NCI-H2029 treated with DMSO at 0.1 percent for 48 hours (cell line): ENCODE measurements at places on chromosomes 16 and 17.

DNA sequence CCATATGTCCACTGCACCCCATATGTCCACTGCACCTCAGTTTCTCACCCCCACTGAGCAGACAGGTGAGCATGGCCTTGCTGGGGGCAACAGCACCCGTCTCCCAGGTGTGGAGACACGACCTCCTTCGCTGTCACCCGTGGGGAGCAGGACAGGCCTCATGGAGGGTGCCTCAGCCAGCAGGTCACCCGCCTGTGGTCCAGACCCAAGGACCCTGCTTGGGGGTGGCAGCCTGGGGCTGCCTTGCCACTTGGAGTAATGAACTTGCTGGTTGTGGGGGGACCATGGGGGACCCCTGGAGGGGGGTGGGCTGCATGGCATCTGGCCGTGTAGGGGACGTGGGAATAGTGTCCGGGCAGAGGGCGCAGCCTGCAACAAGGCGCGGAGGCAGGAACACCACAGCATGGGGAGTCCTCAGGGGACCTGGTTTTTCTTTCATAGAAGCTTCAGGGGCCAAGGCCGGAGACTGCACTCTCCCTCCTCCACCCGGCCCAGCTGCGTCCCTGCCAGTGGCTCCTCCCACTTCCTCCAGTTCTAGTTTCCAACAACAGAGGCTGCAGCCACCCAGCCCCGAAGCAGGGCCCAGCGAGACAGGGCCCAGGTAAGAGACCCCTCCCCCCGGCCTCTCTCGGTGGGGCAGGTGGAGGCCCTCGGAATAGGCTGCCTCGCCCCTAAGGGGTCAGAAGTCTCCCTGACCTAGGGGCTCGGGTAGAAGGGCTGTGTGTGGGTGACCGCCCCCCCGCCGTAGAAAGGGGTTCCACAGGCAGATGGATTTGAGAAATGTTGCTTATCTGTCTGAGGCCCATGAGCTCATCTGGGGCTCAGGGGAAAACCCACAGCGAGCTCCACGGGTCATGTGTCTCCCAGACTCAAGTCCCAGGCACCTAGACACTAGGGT is at the start of gene NHLRC4:
TSS of gene NHLRC4 (plus strand) at position 531 of the 898 bp plus-strand sequence. CDS start 1,043 bp downstream, outside the sequence.
- DNase-seq = no peak

DNA sequence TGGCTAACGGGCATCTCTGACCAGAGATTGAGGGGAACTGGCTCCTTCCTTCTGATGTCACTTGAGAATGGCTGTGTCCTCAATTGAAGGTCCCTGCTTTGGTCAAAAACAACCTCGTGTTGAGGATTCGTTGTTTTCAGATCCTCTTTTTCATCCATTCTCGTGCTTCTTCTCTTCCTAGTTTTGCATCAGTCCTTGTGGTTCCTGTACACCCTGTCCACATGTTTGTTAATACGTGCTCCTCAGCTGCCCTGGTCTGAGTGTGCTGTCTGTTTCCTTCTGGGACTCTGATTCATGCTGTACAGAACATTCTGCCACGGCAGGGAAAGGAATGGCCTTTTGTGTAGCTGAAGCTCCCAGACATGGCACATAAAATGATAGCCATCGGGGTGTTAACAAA is 863.2 kb upstream of the GOT2 start:
- DNase-seq = no peak

DNA sequence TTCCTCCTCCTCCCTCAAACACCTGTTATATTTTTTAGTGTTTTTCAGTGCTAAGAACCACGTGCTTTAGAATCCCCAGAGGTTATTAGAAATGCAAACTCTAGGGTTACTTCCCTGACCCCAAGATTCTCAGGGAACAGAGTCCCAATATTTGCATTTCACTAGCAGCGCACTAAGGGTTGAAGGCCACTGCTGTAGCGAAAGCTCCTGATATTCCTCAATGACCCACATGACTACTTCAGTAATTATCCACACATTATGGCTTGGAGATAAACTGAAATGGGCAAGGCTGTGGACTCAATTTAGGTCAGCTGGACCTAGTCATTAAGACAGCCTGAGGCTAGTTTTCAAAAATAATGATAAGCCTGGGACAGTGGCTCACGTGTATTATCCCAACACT is 78.5 kb upstream of the BCAR1 start:
- DNase-seq = no peak

GRCh38 chr17:34993031-34993430 is 12.7 kb downstream of the LIG3 start:
- no peak for DNase-seq

DNA sequence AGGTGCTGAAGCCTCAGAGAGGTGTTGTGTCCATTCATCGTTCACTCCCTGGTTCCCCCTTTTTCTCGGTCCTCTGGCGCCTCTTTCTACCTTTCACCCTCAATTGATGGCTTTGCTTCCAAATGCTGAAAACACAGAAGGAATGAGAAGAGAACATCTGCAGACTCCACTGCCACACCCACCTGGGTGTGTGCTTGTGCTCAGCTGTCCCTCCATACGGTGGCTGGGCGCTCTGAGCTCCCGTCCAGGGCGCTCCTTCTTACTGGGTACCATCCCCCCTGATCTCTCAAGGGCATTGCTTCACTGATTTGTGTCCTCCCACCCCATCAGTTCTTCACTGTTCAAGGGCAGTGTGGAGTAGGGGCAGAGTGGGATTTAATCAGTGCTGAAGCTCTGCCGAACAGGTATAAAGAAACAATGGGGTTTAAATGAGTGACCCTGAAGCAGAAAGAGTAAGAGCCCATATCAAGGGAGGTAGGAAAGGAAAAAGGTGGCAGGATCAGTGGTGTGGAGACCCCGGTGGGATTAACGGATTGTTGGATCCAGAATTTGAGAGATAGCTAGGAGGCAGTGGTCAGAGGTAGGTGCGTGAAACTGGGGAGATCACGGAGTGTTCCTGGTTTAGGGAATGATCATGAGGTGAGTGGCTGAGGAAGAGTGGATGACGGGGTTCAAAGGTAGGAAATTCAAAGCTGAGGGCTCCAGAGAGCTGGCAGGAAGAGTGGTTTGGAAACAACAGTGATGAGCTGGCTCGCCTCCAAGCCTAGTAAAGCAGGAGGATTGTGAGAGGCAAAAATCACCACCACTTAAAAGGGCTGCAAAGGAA is 40.8 kb downstream of the MRTFB start:
- DNase-seq = peak; percentile 71

GRCh38 chr17:32862940-32863339 is 14.0 kb downstream of the MYO1D start:
- DNase-seq = no peak

DNA sequence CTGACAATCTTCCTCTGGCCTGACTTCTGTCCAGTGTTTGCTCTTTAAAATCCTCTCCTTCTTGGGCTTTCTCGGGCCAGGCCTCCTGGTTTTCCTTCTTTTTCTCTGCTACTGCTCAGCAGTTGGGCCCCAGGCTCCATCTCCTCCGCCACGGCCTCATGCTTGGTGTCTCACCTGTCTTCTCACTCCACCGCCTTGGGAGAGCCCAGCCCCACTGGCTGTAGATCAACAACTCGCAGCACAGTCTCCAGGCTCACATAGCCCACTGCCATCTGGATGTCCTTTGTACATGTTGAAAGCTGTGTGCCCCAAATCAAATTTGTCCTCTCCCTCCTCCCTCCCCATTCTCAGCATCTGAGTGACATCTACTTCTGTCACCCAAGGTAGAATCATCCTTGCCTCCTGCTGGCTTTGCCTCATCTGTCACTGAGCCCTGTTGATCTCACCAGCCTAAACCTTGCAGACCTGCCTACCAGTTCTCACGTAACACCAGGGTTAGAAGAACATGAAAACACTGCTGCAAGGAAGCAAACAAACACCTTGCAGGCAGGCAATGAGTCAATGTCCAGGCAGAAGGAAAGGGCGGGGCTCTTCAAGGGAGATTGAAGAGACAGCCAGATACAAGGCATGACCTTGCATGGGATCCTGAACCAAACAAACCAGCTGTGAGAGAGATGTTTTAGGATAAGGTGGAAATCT is 103.2 kb upstream of the SMURF2 start:
- DNase-seq = no peak

DNA sequence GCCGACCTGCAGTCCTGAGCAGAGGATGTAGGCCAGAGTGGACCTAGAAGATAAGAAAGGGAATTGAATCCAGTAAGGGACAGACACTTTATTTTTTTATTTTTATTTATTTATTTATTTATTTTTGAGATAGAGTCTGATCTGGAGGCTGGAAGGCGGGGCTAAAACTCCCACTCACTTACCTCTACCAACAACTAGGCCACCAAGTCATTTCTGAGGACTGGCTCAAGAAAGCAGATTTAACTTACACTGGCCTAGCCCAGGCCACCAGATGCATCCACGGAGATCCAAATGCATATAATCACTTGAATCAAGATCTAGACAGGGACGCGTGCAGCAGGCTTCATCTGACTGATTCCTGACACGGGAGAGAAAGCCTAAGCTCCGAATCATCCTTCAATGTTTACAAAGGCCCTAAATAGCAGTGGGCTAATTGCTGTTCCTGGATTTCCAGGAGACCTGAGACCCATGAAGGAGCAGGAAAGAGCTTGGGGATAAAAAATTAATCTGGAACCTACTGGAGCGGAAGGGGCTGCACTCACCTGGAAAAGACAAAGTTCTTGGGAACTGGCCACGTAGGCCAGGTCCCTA is 1.1 kb upstream of the ALOX12 start:
- DNase-seq = no peak
